Fibroblast of skin of scalp (primary cell): ENCODE measurements at places on chromosomes 13 and 19.

DNA sequence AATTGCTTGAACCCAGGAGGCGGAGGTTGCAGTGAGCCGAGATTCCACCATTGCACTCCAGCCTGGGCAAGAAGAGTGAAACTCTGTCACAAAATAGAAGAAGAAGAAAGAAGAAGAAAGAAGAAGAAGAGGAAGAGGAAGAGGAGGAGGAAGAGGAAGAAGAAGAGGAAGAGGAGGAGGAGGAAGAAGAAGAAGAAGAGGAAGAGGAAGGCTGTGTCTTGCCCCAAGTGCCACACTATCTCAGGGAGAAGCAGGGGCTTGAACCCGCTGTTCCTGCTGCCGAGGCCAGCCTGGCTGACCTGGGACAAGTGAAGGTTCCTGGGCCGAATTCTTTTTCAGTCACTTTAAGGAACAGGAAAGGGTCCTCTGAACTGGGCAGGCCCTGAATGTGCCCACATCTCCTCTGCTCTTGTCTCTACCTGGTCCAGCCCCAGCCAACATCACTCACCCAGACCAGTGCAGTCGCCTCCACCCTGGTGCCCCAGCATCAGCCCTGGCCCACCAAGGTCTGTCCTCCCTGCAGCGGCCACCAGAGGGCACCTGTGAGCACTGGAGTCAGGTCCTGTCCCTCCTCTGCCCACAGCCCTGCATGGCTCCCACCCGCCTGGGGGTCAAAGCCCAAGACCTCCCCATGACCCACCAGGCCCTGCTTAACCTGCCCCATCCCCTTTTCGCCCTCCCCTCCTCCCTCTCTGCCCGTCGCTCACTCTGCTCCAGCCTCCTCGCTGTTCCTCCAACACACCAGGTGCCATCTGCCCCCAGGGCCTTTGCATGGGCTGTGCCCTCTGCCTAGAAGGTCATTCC lies 20.0 kb downstream of the TICAM1 start:
- DNase-seq, result peak; percentile 68

GRCh38 chr13:42946927-42947326 lies 45.1 kb downstream of the EPSTI1 start:
- DNase-seq, result peak; percentile 24

DNA sequence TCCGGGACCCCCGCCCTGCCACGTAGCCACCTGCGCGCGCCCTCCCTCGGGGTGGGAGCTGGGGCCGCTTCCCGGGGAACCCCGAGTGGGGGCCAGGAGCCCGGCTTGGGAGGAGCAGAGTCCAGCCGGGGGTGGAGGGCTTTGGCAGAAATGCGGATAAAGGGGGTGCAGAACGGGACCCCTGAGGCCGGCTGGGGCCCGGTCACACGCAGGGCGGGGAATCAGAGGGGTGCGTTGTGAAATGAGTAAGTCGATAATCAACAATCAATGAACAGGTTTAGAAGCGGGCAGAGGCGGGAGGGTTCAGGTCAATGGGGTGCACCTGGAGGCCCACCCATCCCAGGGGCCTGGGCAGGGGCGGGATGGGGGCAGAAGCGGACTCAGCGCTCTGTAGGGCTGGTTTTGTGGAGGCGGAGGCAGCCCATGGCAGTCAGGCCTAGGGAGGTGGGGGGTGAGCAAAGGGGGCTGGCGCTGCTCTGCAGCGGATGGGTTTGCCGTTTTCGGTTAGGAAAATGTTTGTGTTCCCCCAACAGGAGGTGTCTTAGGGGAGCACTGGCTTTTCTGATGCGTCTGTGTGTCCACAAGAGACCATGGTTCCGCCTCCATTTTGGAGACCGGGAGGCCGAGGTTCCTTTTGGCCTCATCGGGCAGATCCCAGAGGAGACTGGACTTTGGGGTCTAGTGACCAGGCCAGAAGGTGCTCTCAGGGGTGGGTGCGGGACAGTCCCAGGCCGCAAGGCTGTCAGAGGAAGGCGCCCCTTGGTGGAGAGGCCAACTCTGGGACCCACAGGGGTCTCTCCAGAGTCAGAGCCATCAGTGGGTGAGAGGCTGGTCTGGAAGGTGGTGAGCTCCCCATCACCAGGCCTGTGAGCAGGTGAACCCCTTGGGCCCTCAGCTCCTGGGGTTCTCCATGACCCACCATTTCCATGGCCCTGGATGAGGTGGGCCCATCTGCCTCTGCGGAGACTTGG lies 683 bp upstream of the DIRAS1 start:
- DNase-seq, result no peak

GRCh38 chr19:33186431-33187182 lies 7.5 kb upstream of the LRP3 start:
- DNase-seq, result no peak

GRCh38 chr13:40215747-40216146 lies 450.7 kb downstream of the FOXO1 start:
- DNase-seq, result no peak

DNA sequence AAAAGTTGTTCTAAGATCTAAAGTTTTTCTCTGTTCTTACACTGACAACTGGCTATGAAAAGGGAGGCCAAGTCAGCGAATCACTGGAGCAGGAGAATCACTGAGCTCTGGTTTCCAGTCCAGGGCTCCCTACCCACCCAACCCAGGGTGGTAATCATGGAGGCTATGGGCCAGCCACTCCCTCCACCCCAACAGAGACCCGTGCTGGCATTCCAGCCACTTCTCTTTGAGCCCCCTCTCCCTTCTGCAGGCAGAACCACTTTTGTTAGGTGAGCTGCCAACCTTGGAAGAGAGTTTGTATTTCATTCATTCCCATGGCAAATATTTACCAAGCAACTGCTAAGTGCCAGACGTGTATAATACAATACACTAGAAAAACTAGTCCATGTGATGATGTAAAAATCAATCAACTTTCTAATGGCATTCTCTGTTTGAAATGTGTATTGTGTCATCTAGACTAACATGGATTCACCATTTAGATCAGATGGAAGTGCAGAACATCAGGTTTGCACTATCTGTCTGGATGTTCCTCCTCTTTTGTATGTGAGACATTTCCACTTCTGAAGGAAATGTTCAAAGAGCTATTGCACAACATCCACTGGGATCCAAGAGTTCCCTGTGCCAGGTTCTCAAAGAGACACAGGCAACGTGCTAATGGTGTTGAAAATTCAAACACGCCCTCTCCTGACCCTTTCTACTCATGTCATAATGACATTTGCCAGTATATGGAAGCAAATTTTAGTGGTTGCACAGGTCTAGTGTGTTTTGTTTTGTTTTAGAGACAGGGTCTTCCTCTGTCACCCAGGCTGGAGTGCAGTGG lies 5.3 kb downstream of the MLNR start:
- no peak for DNase-seq

- peak; percentile 64 for DNase-seq
These were observed 62.3 kb downstream of the ITGBL1 start for GRCh38 chr13:101514695-101515275.
